T-helper 2 cell (primary cell): ENCODE measurements at places on chromosomes 4 and X.

DNA sequence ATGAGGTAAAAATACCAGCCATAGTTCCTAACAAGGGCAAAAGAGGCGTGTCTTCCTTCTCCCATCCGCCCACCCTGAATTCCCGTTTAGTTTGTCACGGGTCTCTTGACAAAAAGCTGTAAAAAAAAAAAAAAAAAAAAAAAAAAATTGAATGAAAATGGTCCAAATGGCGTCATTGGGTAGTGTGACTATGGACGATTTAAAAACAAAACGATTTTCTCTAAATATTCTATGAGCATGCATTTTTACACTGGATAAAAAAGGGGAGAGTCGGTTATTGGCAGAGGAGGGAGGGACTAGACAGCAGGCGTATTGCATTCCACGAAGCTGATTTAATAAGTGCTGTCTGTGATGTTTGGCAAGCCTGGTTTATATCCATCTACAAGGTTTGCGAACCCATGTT lies at the start of gene FAM133A:
Gene FAM133A, plus strand, starts transcription at position 338 of the 403 bp plus-strand sequence. CDS start 35,214 bp downstream, outside the sequence.
- no peak for DNase-seq

GRCh38 chr4:89939546-89939945 lies 44.9 kb downstream of the MMRN1 start:
- DNase-seq = no peak

DNA sequence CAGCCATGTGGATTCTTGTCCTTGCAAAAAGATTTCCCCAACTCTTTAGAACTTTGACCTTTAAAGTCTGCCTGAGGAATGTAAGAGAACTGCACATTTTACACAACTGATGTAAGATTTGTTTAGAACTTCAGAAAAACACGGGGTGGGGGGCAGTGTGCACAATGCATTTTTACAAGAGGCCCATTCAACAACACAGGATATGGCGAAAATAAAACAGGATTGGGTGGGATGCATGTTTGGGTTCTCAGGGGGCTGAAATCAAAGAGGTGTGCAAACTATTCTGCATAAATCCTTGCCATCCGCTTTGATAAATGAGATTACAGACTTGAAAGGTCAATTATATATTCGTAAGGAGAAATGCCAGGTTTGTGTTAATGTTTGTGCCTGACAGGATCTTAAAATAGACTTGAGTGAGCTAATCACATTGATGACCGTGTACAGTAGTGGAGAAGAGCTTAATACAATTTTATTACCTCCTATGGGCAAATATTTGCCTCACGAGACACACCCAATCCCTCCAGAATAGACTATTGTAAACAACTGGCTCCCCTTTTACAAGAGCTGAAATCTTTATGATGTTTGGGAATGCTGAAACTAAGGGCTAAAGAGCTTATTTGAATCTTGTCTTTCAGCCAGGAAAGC lies 184.1 kb upstream of the LEF1 start:
- DNase-seq = no peak

DNA sequence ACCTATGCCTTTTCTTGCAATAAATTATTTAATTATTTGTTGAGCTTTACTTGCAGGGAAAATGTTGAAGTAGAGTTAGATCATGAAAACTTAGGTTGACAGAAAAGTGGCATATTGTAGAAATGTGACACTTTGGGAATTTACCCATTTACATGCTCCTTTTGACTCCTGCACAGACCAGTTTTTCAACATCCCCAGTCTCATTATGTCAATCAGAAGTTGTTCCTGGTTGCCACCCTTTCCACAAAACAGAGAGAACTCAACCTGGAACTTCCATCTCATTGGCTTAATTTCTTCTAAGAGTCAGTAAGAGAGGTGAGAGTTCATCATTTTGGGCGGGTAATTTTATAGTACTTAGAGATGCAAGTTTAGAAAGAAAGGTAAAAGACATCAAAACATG lies 284.6 kb upstream of the ANKRD50 start:
- no peak for DNase-seq

DNA sequence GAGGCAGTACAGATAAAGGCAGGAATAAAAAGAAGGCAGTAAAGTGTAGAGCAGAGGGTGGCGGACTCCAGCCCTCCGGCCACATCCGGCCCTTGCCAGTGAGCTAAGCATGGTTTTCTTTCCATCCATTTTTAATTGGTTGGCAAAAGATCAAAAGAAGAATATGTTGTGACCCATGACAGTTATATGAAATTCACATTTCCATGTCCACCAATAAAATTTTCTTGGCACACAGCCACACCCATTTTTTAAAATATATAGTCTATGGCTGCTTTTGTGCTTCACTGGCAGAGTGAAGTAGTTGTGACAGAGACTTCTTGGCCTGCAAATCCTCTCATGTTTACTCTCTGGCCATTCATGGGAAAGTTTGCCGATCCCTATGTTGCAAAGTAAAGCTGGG lies 29.8 kb downstream of the SLC9A6 start:
- no peak for DNase-seq

DNA sequence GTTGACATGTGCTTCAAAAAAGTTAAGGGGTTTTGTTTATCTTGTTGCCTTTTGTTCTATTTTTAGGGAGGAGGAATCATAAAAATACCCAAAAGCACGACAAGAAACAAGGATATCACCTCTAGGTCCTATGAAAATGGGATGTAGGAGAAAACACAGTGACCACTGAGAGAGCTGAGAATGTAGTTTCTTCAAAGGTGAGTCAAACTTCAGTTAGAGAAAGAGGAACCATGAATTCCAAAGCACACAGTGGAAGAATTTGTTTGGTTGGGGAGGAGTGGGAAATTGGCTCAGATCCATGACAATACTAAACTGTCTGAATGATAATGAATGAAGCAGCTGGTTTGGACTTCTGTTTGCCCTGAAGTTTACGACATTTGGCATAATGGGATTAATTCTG lies 19.1 kb upstream of the FRYL start:
- DNase-seq = no peak

DNA sequence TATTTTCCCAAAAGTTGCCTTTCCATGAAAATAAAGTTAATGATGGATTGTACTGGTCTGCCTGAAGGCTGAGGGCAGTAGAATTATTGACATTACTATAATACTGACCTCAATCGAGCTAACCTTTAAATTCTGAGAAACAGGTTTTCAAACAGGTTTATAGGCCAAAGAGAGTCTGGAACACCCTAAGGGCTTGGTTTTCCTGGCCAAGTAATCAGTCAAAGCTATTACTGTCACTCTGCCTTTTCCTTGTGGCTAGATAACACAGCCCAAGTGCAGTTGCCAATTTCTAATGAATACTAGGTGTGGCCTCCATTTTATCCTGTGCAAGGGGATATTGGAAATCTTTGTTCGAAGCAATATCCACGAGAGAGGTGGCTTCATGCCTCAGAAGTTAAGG lies 75.2 kb downstream of the INTS12 start:
- DNase-seq = no peak

- no peak for DNase-seq
These were observed 20.5 kb upstream of the CD40LG start for GRCh38 chrX:136627409-136627808.

DNA sequence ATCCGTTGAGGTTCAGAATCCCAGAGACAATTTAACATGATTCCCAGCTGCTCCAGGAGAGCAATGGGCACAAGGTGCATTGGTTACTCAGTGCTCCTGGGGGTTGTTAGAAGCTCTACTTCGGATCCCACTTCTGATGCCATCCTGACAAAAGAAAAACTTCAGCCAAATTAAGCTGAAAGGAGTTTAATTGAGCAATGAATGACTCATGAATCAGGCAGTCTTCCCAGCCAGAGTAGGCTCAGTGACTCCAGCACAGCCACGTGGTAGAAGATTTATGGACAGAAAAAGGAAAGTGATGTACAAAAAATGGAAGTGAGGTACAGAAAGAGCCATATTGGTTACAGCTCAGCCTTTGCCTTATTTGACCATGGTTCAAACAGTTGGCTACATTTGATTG lies 95.7 kb downstream of the PWWP3B start:
- DNase-seq = no peak

- DNase-seq = no peak
These were observed 146.8 kb upstream of the IL1RAPL2 start for GRCh38 chrX:104419211-104419610.

DNA sequence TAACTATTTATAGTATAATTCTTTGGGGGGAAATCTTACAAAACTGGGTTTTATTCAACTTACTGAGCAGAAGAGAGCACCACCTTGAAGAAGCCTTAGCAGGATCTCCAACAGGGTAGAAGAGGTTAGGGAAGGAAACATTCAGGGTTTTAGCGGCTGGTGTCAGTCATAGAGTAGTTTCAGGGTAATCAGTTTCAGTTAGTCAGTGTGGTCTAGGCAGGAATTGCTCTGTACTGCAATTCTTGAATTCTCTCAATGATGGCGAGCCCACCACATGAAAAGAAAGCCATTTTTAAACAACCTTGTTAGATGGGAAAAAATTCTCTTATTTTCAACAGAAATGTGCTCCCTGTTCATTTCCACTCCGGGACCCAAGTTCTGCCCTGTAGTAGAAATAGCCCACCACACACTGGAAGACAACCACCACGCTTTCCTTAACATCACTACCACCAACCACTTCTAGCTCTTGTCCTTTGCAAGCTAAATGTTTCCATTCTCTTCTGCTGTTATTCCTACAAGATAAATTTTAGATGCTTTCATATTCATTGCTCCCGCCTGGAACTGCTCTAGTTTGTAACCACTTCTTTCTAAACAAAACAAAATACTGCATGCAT lies 25.9 kb downstream of the COL25A1 start:
- no peak for DNase-seq

DNA sequence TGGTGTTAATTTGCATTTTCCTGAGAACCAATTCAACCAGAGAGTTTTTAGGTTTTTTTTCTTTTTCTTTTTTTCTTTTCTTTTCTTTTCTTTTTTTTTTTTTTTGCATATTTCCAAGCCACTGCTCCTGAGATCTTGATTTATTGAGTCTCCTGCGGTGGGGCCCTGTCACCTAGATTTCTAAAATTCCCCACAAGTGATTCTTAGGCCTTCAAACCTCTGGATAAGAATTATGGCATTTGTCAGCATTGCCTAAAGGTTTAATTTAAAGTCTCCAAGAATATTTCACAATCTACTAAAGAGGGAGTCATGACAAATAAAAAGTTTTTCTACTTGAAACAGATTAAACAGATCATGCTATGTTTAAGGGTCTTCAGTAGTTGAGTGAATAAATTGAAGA lies 84.9 kb downstream of the GAB1 start:
- DNase-seq = no peak

DNA sequence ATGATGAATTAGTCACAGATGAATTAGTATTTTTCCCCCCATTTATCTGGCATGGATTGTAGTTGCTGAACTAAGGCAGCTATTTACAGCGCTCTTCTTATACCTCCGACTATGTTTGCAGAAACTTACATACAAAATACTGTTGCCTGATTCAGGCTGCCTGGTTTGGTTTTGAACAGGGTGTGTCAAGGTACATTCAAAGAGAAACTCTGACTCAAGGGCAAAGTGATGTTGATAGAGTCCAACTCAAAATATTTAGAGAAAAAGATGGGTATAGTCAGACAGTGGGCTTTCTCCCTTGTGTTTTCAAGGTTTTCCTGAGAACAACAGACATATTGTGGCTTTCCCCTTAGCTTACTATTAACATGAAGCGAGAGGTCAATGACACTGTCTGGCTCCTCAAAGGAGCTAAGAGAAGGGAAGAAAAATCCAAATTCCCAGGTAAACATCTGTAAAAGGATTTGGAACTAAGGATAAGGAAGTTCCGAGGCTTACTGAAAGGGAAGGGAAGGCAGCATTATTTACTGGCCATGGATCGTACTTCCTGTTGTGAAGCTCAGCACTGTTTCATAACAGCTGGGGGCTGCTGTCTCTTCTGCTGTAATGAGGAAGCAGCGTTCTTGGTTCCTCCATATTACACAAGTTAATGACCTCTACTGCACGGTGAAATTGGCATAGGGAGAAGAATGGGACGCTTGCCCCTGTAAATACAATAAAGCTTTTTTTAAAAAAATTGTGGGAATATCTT lies 30.9 kb downstream of the FAM9C start:
- no peak for DNase-seq
